NCI-H226 (cell line): ENCODE measurements at places on chromosomes 5 and 9.

GRCh38 chr5:97224112-97224750 lies 41.2 kb upstream of the RIOK2 start:
- DNase-seq: no peak

DNA sequence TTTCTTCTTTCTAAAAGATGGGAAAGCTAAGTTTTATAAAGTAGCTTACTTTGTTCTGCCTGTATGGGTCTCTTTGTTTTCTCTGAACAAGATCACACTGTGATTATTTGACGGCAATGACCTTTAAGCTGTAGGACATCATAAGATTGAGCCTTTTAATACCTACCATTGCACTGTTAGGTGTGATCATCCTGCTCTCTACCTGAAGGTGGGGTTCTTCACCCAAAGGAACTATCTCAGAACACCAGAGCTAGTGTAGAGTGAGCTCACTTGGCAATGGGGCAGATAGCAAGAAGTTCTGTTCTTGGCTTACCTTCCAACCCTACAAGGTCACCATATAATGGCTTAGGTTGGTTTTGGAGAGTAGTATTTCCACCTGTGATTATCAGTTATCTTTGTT lies 200.2 kb downstream of the SPATA31D1 start:
- DNase-seq: no peak

DNA sequence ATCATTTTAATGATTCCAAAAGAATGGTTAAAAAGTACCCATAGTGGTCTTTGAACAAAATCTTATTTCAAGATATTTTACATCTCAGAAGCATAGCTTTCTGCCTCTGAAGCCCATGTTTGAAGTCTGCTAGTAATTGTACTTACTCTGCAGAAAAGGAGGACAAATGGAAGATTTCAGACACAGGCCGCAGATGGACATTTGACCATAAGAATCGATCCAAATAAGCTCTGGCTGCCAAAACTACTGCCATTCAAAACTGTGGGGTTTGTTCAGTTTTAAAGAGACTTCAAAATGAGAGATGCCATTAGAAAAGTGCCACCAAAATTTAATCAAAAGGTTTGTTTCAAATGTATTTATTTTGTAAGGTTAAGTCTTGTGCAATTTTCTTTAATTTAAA lies 306.7 kb downstream of the DTWD2 start:
- DNase-seq: no peak

GRCh38 chr9:108934323-108934893 lies at the start of gene ABITRAM:
ABITRAM (plus strand) TSS chr9:108934400; CDS start chr9:108934487, 87 bp downstream.
- DNase-seq: peak; percentile 65

GRCh38 chr9:99876190-99876589 lies 30.3 kb upstream of the STX17 start:
- DNase-seq: no peak

- peak; percentile 17 for DNase-seq
Observed at GRCh38 chr5:54975701-54976100, 9.7 kb downstream of the ESM1 start.

DNA sequence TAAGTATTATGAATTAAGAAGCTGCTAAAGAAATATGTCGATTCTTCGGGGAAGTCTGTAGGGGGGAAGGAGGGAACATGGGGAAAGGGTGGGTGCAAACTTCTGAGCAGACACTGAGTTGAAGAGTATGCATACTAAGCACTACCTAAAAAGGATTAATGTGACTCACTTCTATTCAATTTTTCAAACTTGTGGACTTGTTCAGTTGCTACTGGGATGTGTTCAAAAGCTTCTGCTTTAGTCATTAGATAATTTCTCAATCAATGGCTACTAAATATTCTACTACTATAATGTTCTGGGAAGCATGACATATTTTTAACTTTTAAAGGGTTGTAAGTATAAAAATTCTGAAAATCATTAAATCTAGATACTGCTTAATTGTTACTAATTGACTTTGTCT lies 109.7 kb upstream of the FER start:
- DNase-seq: no peak

DNA sequence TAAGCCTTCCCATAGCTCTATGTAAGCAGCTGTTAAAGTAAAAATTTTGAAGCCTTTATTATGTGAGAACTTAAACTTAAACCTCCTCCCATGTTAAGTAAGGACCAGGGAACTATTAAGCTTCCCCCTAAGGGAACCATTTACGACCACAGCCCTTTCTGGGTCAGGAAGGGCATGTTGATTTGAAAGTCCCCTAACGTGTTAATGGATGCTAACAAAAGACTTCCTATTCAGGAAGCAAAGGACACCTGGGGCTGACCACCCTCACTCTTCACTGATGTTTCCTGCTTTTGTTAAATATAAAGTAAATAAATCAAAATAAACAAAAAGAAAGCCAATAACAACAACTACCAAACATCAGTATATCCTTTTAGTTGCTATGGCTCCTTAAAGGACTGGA lies 170.6 kb upstream of the RFX3 start:
- no peak for DNase-seq

- DNase-seq: peak; percentile 28
Observed at GRCh38 chr5:95892784-95893354, 68.8 kb downstream of the ELL2 start.

GRCh38 chr9:121676926-121677325 lies 25.5 kb downstream of the DAB2IP start:
- peak; percentile 25 for DNase-seq

DNA sequence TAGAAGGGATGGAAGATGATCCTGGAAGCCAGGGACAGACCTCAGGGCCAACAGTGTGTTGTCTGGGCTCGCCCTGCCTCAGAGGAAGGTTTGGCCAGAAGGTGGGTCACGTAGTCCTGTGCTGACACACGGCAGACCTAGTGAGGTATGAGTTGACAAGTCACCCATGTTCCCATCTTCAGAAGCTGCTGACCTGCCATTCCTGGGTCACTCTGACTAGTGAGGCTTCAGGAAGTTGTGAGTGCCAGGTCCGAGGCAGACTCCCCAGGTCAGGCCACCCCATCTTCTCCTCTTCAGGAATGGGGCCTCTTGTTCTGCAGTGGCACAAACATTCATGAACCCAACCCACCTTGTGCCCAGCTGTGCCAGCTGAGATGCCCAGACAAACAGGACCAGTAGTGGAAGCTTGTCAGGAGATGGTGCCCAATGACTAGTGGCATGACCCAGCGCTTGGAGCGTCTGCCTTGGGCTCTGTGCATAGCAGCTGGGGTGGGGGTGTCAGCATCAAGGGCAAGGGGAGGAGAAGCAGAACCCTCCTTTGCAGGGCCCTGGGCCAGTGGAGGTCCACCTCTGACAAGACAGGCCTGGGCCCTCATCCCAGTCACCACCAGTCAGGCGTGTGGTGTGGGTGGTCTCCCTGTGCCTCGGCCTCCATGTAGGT lies 16.8 kb upstream of the ANGPTL2 start:
- no peak for DNase-seq

GRCh38 chr9:135224921-135225541 lies 137.6 kb downstream of the OLFM1 start:
- DNase-seq: no peak

GRCh38 chr5:107389130-107389774 lies 281.5 kb downstream of the EFNA5 start:
- peak; percentile 54 for DNase-seq

- DNase-seq: no peak
Observed at GRCh38 chr9:14418301-14418940, 104.5 kb upstream of the NFIB start.

DNA sequence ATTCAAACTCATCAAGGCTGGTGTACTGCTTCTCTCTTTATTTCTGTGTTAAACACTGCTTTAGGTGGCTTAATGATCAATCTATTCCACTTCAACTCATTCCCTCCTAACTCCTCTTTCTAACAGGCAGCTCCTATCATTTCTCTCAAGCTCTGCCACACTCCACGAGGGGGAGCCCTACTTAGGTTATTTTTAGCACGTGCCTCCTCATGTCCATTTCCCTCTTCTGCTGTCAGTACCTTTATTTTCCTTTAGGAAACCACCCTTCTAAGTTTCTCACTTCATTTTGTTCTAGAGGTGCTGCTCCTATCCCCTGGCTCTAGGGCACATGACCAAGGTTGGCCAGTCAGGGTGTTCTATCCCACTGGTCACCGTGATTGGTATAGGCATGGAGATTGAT lies 6.7 kb upstream of the BRINP1 start:
- no peak for DNase-seq

GRCh38 chr5:150648294-150649107 lies 8.0 kb downstream of the SYNPO start:
- no peak for DNase-seq

- peak; percentile 43 for DNase-seq
Observed at GRCh38 chr5:135569755-135570452, 8.9 kb downstream of the CXCL14 start.

DNA sequence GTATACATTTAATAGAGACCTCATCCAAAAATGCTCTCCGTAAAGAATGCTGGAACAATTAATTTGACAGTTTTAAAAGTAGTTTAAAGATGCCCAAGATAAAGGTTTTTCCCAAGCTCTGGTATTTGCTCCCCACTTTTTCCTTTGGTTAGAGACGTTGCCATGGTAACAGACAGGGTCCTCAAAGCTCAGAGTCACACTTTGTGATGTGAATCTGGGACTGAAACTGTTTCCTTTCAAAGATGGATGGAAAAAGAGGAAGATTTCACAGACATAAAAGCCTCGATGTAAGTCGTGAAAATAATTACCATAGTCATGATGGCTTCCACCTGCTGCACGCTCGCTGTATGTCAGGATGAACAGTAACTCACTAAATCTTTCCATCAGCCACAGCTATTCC lies 229.5 kb downstream of the MSX2 start:
- no peak for DNase-seq

DNA sequence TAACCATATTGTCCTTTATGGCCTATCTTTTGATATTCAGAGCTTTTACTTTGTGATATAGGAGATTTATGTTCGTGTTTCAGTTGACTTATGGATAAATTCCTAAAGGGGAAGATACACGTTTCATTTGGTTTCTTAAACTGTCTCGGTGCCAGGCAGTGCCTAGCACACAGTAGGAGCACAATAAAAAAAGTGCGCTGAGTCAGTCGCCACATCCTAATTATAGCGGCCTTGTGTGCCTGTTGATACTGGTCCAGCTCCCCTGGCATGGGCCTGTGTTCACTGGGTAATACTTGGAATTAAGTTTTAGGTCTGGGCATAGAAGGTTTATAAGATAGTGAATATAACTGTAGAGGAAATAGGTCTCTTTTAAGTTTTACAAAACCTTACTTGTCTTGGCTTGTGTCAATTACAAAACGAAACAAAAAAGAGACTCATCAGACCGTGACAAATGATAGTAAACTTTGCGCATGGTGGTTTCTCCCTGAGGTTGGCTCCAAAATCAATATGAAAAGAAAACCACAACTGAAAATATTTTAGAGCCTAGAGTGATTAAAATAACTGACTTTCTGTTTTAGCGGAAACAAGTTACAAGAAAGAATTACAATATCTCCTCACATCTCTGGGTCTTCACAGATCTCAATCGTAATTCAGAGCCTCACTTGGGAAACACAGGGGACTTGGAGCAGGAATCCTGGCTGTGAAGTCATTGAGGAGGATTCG lies 84.8 kb downstream of the MVB12B start:
- no peak for DNase-seq

DNA sequence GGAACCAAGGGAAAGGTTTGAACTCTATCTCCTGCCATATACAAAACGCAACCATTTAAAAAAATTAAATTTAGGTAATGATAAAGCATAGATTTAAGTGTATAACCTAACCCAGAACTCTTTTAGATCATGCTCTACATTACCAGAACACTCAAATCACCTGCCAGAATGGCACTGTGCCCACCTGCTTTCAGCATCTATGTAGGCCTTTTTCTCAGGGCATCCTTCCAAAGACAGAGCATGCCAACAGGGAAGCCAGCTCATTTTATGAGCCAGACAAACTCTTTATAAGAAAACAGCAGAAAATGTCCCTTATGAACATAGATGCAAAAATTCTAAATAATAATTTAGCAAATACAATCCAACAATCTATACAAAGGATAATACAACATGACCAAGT lies 47.9 kb upstream of the SMAD5 start:
- DNase-seq: no peak

GRCh38 chr9:2228132-2228531 lies 213.0 kb downstream of the SMARCA2 start:
- no peak for DNase-seq

DNA sequence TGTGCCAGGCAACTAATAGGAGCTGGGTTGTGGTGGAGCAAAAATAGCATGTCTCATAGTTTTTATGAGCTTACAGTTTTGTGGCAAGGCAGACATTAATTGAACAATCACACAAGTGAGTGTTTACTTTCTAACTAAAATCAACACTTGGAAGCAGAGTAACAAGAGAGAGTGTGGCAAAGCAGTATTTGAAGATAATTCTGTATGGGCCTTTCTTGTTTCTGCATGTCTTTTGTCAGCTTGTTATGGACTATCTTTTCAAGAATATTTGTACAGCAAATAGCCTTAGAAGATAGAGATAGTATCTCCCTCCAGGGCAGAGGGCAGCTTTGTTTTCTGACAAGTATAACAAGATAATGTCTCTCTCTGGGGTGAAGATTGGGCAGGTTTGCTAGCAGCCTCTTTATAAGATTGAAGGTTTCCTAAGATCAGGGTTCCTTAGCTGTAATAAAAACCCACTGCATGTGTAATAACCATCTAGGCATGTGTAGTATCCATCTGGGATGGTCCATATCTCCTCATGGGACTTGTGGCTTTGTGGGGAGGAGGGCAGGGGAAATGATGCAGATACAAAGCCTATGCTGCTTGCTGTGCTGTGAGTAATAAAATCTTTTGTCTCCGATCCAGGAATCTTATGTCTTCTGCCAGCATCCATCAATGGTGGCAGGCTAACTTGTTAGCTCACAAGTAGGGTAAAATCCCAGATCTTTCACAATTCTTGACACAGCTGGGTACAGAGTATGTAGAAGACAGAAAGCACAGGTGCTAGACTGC lies 479.9 kb downstream of the KDM4C start:
- DNase-seq: peak; percentile 55

DNA sequence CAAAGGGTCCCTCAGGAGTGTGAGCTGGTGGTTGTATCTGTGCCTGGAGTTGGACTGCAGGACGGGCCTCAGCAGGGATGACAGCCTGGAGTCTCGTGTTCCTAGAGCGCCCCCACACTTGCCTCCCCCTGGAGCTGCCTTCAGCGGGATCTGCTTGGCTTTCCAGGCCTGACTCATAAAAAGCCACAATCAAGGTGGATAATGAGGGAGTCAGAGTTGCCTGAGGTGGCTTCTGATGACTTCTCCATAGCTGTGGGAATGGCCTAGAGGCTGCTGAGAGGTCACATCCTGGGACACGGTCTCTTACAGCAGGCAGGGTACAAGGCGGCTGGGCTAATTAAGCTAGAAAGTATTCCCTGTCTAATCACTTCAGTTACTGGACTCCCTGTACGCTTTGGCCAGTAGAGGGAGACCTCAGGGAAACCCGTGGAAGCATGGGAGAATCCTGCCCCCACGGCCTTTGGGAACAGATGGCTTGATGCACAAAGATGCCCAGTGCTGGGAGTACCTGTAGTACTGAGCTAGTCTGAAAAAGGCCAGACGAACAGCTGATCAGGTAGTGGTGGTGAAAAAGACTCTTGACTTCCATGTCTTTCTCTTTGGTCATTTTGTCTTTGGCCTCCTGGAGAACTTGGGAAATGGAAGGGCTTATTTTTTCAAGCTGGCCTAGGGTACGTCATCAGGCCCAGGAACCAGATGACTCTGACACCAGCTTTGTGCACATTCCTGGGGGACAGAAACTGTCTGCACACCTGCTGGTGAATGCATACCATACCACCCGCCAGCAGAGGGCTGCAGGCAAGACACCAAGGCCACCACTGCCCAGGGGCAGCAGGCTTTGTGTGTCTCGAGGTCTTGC lies 16.1 kb upstream of the FRRS1L start:
- peak; percentile 19 for DNase-seq
